Anterior cingulate cortex (tissue), 58 donors: ENCODE measurements at places on chromosomes 1 and 21.
A peak's percentile ranks its signal among the peaks of the same experiment; 100 is the strongest.

DNA sequence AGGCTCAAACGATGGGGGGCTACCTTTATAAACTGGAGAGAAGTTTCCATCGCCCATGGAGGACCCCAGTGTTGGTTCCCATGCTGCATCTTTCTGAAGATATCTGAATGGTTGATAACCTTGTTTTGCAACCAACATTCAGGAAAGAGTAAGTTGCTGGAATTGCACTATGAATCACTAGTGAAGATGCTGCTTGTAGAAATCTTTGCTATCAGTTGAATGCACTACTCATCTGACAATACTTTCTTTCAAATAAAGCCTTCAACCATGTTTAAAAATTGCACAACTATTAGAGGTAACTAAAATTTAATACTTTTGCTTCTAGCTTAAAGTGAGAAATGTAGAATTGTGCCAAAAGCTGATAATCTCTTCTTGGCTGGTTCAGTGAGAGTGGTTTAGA lies 86.8 kb upstream of the HIVEP3 start:
- DNase-seq: no peak

DNA sequence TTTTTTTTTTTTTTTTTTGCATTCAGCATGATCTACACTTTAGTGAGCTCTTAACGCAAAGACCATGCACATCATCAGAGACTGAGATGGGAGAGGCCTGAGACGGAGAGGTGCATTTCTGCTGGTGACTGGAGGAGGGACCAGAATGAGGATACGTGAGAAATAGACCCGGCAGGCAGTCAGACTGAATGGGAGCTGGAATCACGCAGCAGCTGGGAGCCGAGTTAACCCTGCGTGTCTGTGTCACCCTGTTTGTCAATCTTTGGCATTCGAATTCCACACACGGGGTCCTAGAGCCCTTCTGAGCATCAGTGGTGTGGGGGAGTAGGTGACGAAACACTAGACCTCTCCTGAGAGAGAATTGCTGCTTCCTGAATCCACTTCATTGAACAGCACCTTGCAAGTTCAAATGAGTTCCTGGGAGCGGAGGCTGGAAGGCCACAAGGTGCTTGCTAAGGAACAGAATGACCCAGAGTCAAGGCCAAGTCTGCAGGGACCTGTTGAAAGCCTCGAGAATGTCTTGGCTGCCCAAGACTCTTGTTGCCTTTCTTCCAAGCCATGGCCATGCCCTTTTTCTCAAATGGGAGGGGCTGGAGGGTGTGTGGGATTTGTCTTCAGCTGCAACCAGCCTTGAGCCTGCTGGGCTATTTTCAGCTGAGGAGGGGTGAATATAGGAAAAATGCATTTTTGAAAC lies 123.3 kb downstream of the CNIH3 start:
- DNase-seq: no peak

DNA sequence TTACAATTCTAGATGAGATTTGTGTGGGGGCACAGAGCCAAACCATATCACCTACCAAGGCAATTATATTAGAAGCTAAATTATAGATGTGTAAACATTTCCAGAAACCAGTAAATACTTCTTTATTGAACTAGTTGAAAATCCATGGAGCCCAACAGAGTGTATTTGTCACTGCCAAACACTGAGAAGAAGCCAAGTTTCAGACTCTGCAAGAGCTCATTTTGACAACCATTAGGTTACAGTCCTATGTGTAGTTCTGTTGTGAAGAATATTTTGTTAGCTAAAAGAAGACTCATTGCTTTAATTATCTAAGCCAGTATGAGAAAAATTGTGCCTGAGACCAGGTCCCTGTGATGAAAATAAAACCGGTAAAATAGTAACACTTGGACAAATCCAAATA lies 358.9 kb upstream of the SGIP1 start:
- no peak for DNase-seq

DNA sequence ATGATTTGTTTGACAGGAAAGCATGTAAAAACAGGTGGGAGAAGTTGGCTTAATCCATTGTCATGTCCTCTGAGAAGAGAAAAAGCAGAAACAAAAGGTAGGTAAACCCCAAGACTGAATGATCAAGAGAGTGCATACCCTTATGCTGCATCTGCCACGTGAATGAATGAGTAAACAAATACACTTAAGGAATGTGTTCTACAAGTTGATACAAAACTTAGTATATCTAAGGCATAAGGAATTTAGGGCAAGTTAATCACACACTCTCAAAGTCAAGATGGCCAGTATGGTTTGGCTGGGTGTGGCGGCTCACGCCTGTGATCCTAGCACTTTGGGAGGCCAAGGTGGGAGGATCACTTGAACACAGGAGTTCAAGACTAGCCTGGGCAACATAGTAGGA lies 34.2 kb downstream of the HMCN1 start:
- no peak for DNase-seq

GRCh38 chr1:101667761-101668160 lies 329.0 kb downstream of the OLFM3 start:
- DNase-seq: no peak

- peak; percentile 51 for DNase-seq
These were observed 9.5 kb downstream of the SIPA1L2 start for GRCh38 chr1:232620356-232620969.

- no peak for DNase-seq
These were observed 427.7 kb downstream of the LRRIQ3 start for GRCh38 chr1:73770109-73770905.

- DNase-seq: peak; percentile 17
These were observed 4.9 kb downstream of the AHDC1 start for GRCh38 chr1:27598902-27599528.

- DNase-seq: peak; percentile 8
These were observed 17.9 kb downstream of the CSRP1 start for GRCh38 chr1:201488830-201489589.

GRCh38 chr1:17640975-17641374 lies 101.5 kb downstream of the ARHGEF10L start:
- DNase-seq: no peak

- no peak for DNase-seq
These were observed 438.6 kb downstream of the AJAP1 start for GRCh38 chr1:5093042-5093441.

- DNase-seq: no peak
These were observed 250.3 kb upstream of the PROX1 start for GRCh38 chr1:213737398-213738035.

DNA sequence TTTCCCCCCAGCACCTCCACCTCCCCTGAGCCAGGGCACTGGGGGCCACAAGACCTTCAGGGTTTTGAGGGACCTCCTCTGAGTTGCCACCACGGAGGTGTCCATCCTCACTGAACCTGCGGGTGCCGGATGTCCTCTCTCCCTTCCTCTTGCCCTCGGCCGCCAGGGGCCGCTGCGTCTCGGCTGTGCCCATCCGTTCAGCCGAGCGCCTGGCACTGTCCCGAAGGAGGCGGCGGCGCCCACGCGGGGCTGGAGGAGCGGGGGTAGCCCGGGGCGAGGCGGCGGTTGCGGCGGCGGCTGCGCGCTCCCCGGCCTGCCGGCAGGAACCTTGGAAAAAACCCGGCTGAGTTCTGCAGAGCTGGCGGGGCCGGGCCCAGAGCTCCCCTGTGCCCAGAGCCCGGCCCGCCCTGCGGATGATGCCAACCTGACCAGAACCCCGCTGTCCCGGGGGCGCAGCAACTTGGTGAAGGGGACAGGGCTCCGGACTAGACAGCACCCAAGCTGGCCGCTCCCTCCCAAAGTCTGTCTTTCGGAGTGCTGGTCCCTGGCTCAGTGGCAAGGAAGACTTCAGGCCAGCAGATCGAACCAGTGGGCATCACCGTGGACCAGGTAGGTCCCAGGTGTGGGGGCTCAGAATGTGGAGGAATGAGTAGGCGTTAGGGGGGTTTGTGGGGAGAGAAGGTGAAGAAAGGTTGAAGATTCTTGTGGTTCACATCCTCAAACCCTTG lies 3.7 kb upstream of the PPM1J start:
- peak; percentile 54 for DNase-seq

DNA sequence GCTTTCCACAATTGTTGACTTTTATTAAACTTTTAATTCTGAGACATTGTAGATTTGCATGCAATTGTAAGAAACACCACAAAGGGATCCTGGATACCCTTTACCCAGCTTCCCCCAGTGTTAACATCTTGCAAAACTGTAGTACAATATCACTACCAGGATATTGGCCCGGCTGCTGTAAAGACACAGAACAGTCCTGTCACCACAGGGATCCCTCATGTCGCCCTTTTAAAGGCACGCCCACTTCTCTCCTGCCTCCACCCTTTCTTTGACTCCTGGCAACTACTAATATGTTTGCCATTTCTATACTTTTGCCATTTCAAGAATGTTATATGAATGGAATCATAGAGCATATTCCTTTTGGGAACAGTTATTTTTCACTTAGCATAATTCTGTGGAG lies 37.0 kb downstream of the NAV1 start:
- no peak for DNase-seq
